Adrenal gland (tissue), 19 donors: ENCODE measurements at places on chromosomes 11 and 22.

DNA sequence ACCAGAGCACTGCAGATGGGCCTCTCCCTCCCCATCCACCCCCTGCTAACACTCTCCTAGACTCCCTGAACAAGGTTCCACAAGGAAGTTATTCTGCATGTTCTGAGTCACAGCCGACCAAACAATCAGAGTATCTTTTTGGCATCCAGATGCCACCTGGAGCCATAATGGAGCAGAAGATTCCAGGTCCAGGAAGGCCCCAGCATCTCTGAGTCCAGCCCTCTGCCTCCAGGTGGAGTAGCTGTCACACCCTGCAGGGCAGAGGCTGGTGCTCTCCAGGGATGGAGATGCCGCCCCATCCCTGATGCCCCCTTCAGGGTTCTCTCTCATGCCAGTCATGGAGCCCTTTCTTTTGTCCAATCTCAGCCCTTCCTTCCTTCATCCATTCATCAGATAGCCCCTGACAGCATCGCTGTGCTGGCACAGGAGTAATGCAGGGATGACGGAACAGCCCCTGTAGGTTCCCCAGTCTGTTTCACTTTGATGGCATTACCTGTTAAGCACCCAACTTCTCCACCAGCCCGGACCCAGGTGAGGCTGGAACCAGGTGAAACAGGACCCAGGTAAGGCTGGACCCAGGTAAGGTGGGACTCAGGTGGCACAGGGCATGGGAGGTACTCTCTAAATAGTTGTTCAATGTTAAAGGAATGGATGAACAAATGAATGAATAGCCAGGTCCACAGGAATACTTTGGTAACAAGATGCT lies 20.1 kb upstream of the TSKU start:
- no peak for DNase-seq

DNA sequence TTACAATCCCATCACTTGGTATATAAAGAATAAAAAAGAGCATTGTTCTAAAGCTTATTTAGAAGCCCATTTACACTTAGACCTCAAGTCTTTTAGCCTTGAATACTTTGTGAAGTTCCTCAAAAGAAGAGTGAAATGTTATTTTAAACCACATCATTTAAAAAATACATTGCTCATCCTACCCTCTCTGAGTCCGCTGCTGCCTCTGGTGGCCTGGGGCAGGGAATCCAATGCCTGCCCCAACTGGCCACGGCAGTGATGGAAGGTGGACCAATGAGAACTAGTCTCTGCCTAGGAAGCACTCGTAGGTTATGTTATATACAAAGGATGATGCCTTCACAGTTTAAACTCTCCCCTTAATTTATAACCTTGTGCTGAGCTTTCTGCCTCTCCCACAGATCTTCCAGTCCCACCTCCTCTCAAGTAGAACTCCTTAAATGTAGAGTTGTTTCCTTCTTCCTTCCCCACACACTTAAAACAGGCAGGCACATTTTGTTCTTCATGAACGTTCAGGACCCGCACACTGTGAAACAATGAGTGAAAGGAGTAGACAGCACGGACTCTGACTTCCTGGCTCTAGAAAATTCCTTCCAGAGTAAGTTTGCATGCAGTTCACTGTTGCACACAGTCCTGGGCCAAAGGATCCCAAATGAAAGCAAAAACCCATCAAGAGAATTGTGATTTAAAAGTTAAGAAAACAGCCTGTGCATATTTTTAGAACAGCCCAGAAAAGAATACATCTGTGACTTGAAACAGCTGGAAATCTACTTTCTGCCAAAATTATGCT lies 167.8 kb downstream of the RRAS2 start:
- DNase-seq: no peak

- no peak for DNase-seq
Measured at GRCh38 chr11:12159351-12160099, 49.1 kb downstream of the MICAL2 start.

GRCh38 chr11:5809122-5809519 lies 397 bp downstream of the OR52N2 start:
- no peak for DNase-seq

GRCh38 chr11:113568566-113568965 lies 93.4 kb upstream of the DRD2 start:
- DNase-seq: no peak

DNA sequence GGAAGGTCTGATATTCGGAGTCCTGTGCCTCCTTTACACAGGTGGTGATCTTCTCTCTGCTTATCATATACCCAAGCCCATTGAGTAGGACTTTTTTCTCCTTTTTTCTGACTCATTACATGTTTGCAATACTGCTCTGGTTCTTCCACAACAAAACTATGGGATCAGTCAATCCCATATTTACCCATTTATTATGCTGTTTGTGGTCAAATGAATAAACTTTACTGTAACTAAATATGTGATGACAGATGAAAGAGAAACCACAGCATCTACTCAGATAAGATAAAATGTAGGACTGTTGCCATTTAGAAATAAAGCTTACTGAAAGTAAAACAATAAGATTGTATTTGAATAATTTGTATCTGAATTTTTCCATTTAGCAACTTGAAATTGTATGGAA lies 958.7 kb upstream of the FAT3 start:
- no peak for DNase-seq

DNA sequence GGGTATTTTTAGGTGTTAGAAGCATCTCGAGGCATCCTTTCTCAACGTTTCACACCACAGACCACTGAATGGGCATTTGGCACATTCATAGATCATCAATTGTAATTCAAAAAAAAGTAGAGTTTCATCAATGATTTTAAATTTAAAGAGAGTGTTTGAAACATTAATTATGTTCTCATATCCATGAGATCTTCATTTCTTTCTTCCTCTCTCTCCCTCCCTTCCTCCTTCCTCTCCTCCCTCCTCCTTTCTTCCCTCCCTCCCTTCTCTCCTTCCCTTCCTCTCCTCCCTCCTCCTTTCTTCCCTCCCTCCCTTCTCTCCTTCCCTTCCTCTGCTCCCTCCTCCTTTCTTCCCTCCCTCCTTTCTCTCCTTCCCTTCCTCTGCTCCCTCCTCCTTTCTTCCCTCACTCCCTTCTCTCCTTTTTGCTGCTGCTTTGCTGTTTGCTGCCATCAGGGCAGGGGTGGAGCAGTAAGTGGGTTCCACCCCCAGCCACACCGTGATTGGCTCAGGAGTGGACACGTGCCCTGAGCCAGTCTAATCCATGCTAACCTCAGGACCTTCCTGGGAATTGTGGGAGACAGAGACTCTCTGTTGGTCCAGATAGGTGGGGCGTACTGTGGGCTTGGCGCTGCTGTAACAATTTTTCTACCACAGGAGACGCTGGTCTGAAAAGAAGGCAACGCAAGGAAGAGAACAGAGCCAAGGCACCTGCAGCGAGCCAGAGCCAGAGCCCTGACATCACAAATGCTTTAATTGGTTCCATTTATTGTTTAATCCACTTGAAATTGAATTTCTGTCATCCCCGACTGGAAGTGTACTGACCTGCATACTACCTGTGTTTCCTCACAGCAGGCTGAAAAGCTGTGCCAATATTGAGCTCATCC lies 33.7 kb upstream of the APOBEC3A start:
- DNase-seq: peak; percentile 96

DNA sequence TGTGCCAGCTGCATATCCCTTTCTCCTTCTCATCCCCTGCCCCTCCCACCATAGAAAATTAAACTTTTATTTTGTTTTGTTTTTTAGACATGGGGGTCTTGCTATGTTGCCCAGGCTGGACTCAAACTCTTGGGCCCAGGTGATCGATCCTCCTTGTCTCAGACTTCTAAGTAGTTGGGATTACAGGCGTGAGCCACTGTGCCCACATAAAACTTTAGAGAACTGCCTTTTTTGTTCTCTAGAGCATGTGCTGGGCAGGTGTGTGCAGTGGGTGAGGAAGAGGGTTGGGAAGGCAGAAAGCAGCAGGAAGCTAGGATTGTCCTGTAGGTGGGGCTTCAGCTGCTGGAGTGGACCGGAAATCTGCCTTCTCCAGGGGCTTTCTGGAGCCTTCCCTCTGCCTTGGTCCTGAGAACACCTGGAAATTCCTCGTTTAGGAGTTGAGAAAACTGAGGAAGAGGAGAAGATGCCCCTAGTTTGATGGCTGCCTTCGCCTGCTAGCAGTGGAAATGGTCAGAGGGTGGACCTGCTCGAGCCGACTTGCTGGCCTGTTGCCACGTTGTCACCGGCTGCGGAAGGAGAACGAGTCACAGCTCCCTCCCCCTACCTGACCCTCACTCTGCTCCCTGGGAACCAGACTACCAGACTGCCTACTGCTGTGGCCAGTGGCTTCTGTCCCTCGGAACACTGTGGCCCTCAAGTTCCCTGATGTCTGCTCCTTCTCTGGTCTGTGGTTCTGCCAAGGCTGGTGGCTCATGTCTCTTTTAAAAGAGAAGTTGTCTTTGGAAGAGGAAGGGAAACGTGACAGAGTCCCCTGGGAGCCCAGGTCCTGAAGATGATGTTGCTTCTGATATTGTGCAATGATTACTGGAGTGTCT lies 4.0 kb downstream of the ST14 start:
- peak; percentile 42 for DNase-seq

DNA sequence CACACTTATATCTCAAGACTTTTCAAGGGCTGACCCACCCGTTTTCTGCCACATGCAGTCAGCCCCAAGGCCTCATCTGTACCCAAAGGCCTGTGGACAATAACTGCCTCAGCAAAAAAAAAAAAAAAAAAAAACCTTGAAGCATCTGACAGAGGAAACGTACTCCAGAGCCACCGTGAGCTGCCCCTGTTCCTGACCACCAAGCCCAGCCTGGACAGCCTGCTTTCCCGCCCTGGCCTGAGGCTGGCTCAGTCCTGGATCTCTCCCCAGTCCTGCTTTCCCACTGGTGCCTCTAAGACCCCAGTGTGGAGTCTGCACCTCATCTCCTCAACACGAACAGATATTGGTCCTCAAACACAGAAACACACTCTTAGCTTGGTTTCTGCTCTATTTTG lies 66.5 kb downstream of the SLC35F2 start:
- no peak for DNase-seq

DNA sequence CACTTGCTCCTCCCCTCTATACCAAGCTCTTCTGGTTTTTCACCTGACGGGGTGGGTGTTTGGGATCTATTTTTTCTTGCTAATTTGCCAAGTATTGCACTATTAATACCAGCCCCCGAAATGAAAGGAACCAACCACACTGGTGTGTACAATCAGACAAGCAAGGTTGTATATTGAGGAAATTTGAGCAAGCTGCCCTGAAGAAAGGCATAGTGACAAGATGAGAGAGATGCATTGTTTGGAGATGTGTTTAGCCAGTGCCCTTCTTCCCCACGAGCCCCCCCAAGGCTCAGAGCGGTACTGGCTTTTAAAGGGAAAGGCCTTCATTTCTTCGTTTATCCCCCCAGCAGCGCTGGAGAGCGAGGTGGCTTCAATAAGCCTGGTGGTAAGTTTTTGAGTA lies 15.2 kb upstream of the GAS2L1 start:
- peak; percentile 48 for DNase-seq

DNA sequence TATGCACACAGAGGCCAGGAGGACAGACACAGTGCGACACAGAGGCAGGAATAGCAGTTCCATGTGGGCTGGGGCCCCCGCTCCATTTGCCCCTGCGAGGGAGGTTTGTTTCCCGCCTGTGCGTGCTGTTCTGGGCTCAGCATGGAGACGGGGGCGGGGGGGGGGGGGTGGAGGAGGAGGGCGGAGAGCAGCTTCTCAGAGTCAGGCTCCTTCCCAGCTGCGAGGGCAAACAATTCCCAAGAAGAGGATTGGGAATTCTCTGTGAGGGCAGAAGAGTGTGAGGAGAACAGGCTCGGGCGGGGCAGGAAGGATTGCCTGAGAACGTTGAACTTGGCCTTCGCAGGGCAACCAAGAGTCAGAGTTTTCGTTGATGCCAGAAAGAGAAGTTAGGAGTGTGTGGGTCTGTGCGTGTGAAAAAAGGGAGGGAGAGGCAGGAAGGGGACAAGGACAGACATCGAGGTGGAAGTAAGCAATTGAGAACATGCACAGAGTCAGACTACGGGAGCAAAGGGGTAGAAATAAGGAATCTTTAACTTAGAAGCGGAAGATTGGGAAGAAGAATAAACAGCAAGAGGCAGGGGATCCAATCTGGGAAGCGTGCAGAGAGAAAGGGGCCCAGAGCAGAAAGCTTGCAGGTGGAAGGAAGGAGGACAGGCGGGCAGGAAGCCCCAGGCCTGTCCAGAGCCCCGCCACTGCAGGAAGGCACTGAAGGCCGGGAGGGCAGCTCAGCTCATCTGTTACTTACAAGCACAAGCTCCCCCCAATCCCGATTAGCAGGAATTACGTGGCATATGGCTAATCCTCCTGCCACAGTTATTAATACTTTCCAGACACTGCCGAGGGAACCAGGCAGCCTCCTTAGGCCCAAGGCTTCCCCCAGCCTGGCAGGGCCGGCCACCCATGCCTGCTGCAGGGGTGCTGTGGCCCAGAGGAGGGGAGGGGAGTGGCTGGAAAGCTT lies 15.6 kb upstream of the JAM3 start:
- no peak for DNase-seq

GRCh38 chr11:91587131-91587530 lies 637.5 kb upstream of the FAT3 start:
- no peak for DNase-seq

- DNase-seq: peak; percentile 61
Measured at GRCh38 chr11:61967924-61968757, 707 bp upstream of the FTH1 start.

DNA sequence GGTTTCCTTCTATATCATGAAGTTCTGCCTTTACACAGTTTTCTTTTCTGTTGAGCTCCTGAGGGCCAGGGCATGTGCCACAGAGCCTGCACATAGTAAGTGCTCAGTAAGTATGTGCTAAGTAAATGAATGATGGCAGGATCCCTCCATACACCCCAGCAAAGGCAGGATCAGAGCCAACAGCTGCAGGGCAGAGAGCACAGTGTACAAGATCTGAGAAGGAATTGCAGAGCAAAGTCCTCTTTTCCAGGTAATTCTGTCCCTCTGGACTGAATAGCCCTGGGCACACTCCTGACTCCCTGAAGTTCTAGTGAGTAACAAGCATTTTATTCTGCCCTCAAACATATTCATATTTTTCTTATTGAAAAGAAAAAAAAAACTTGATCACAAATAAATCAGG lies 117.7 kb downstream of the GALNT18 start:
- no peak for DNase-seq

DNA sequence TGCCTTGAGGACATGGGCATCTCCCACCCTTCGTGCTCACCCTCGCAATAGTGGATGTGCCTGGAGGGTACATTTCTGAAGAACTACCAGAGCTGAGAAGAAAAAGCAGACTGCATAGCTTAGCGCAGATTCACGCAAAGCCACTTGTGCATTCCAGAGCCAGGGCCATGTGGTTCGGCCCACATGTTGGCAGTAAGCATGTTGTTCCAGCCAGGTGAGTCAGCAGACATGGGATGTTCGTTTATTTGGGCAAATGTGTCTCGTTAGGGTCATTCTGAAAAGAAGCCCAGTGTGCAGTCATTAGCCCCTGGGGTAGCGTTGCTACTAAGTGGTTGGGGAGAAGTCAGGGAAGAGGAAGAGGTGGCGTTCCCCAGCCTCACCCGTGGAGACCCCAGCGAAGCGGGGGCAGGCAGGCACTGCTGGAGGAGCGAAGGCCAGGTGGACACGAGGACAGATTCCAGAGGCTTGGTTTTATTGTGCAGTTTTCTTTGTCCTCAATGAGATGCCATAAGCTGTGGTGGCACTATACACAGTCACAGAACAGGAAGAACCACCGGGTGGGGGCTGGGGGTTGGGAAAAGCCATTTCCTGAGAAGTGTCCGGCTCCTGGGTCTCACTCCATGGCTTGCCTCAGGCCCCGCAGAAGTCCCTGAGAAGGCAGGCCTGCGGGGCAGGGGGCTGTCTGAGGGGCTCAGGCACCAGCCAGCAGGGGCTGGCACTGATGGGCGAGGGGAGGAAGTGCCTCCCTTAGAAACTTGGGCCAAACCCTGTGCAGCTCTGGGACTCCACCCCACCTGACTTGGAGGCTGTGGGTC lies 5.0 kb downstream of the THY1 start:
- DNase-seq: no peak

GRCh38 chr11:134032501-134033091 lies 36.3 kb upstream of the JAM3 start:
- no peak for DNase-seq
